Fibroblast of skin of left biceps (primary cell): ENCODE measurements at places on chromosomes 11 and 22.

GRCh38 chr11:96111308-96111707 is 187.4 kb upstream of the MTMR2 start:
- no peak for DNase-seq

DNA sequence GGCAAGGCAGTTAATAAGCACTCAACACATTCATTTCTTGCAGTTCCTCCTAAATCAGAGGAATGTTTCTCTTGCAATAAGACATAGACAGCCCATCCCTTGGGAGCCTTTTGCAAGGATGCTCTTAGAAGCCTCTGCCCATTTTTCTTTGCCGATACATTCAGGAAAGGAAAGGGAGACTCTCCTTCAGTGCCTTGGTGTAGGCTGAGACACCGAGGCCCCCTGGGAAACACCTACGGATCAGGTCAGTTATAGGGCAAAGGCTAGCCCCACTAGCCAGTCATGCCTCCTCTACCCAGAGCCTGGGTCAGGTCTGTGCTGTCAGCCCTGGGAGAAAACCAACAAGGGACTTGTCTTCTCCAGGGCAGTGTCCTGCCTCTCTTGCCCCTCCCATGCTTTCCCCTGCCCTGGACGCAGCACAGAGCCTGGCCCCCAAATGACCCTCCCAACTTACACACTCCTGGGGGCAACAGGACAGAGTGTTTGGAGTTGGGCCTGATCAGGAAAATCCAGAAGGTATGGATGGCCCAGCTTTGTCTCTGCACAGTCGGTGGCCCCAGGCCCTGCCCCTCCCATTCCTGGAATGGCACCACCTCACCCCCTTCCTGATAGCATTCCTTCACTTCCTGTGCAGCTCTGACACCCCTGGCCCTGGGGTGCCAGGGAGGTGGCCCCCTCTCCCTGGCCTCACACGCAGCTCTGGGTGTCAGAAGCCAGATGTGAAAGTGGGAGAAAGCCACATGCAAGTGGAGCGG is 18.3 kb downstream of the ANKK1 start:
- no peak for DNase-seq

- no peak for DNase-seq
These were observed 82.4 kb upstream of the BIRC3 start for GRCh38 chr11:102234779-102235439.

DNA sequence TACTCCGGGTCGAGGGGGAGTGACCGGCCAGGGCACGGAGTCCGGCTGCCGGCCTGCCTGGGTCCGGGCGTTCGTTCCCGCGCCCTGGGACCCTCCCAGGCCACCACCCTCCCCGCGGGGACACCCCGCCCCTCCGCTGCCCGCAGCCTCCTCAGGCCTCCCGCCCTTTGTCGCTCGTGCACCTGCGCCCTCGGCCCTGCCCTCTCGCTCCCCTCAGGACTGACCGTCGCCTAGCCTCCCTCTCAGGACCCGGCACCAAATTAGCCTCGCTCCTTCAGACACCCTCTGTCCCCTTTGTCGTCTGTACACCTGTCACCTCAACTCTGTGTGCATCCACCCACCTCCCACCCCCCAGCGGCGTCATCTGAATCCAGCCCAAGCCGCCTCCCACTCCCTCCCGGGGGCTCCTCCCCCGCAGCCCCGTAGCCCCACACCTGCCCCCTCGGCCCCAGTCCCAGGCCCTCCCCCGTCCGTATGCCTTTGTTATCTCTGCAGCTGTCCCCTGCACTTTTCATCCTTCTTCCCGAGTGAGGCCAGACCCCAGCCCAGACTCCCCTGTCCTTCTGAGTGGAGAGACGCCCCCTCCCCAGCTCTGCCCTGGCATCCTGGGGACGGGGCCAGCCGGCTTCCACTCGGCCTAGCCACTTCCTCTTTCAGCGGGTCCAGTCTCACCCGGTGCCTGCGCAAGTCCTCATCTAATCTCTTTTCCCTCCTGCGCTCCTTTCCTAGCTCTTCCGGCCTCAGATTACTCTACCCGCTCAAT is 643 bp downstream of the TIGD3 start:
- DNase-seq, result no peak

- DNase-seq, result no peak
These were observed 68.7 kb downstream of the PPFIBP2 start for GRCh38 chr11:7582338-7582985.
